Amniotic stem cell (primary cell): ENCODE measurements at places on chromosomes 5 and 9.

- no peak for DNase-seq
These were observed 47.4 kb upstream of the SNCAIP start for GRCh38 chr5:122264610-122265009.

GRCh38 chr9:2676466-2676865 lies 40.8 kb upstream of the KCNV2 start:
- DNase-seq: no peak

GRCh38 chr5:80184235-80185023 lies 71.4 kb downstream of the SERINC5 start:
- no peak for DNase-seq

DNA sequence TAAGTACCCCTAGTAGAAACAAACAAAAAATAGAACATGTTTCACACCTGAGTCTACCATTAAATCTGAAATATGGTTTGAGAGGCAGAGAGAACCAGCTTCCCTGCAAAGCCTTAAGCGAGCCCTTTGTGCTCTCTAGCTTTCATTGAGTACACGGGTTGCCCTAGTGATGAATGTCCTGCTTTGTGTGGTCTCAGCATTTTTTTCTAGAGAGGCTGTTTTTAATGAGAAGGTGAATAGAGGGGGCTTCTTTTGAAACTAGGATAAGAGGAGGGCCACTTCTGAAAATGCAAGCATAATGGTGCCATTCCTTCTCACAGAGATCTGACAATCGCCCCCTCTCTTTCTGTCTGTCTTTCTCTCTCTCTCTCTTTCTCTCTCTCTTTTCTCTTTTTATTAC lies 131.3 kb downstream of the MACIR start:
- no peak for DNase-seq

DNA sequence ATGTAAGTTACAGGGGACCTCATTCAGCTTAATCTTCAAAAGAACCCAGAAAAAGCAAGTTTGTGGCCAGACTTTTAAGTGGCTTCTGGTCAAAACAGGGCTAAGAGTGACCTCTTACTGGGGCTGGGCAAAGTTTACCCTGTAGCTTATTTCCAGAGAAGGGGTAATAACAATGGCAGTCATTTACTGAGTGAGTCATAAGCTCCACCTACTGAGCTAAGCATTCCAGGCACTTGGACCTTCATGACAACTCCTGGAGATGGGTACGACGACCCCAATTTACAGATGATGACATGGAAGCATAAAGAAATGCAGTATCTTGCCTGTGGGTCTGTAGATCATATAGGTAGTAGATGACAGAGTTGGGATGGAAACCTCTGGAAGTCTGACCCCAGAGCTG lies 4.7 kb upstream of the GPR151 start:
- no peak for DNase-seq

- no peak for DNase-seq
These were observed 187.7 kb upstream of the TAS2R1 start for GRCh38 chr5:9817819-9818218.

GRCh38 chr5:53030893-53031292 lies 41.7 kb downstream of the ITGA2 start:
- DNase-seq: no peak
